NCI-H774 (cell line): ENCODE measurements at places on chromosomes 2 and 18.

DNA sequence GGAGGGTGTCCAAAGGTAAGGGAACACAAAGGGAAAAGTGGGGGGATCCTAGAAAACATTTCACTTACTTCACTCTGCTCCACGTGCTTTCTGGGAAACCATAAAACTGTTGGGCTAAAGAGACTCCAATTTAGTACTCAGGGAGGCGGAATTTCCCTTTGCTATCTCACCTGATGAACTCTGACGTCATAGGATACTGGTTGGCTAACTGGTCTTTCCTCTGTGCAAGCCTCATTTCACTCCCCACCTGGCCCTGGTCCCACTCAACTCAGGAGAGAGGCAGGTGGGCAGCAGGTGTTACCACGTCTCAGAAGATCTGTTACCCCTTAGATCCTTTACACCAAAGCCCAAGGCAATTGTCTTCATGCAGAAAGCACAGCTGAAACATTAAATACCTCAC is 51.8 kb upstream of the PMAIP1 start:
- DNase-seq, result no peak

GRCh38 chr18:24386681-24387080 is 10.9 kb downstream of the OSBPL1A start:
- no peak for DNase-seq

DNA sequence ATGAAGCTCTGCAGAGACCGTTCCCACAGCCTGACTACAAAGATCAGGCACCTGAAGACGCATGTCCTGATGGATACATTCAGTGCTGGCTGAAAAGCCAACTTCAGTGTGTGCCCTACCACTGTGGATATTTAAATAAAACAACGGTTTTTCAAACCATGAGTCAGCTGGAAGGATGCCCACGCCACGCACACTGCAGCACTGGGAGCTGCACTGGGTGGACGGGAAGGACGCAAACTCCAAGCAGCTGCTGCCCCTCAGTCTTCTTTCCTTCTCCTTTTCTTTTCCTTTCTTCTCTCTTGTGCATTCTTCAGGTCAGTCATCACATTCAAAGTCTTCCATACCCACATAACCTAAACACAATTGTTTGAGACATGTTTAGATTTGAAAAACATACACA is 7.9 kb downstream of the TMEM18 start:
- no peak for DNase-seq

DNA sequence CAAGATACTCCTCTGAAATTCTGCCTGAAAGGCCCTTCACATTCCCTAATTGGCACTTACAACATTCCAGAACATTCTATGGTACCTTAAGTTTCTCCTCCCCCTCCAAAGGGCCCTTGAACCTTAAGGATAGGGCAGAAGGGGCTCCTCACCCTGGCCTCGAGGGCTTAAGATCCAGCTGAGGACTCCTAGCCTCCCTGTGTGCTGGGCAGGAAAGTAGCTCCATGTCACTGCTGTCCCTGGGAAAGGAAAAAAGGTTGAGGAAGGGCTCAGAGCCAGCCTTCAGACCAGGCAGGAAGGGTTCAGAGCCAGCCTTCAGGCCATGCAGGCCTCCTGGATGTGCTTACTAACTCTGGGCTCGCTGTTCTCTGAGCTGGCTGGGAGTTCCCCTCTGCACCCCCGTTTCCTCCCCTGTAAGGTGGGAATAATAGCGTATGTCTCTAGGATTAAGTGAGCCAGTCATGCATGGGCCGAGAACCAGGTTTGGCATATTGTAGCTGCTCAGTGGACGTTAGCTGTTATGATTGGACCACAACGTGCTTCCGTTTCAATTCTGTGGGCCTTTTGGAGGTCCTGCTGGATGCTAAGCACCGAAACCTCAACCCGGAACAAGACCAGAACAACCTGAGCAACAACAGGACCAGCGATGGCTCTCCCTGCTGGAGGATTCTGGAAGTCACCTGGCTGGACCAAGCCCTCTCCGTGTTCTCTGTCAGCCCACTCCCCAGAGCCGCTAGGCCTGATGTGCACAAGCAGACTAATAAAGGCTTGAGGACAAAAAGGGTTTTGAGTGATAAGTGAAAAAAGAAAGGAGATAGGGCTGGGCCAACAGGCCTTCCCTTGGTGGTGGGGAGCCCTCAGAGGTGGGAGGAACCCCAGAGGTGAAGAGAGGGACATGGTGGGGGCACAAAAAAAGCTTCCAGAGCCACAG is 1.0 kb upstream of the B3GNT7 start:
- DNase-seq, result no peak

DNA sequence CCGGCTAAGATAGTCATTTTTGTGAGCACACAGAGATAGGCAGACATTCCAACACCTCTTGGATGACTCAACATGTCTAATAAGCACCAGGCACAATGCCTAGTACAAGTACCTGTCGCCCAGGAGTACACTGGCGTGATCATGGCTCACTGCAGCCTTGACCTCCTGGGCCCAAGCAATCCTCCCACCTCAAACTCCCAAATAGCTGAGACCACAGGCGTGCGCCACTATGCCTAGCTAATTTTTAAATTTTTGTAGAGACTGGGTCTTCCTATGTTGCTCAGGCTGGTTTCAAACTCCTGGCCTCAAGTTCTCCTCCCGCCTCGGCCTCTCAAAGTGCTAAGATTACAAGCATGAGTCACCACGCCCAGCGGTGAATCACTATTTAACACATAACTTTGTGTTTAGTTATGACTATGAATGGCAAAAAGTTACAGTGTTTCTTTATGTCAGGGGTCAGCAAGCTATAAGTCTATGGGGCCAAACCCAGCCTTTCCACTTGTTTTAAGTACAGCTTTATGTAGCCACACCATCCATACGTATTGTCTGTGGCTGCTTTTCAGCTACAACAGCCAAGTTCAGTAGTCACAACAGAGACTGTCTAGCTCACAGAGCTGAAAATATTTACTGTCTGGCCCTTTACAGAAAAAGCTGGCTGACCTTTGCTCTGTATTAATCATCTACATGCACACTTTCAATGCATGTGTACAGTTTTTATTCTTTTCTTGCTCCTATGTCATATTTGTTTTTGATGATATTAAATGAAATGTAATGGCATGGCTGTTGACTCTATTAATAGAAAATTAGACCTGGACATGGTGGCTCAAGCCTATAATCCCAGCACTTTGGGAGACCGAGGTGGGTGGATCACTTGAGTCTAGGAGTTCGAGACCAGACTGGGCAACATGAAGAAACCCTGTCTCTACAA is 18.7 kb downstream of the ORC2 start:
- DNase-seq, result no peak

DNA sequence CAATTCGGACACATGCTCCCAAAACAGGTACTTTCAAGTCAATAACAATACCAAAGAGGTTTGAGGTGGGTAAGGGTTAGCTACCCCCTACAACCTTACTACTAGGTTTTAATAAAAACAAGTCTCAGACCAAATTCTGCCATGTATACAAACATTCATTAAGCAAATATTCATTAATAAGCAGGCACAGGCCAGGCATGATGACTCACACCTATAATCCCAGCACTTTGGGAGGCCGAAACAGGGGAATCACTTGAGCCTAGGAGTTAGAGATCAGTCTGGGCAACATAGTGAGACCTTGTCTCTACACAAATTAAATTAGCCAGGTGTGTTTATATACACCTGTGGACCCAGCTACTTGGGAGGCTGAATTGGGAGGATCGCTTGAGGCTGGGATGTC is 11.7 kb upstream of the ELAC1 start:
- DNase-seq, result no peak

GRCh38 chr2:102839668-102840388 is 78.0 kb downstream of the TMEM182 start:
- peak; percentile 3 for DNase-seq

GRCh38 chr2:156892467-156893281 is 364.8 kb upstream of the GALNT5 start:
- peak; percentile 75 for DNase-seq

GRCh38 chr2:148375214-148375613 is 269.3 kb upstream of the EPC2 start:
- no peak for DNase-seq

GRCh38 chr2:19250906-19251305 is 107.5 kb downstream of the OSR1 start:
- no peak for DNase-seq

- no peak for DNase-seq
Observed at GRCh38 chr2:218701806-218702205, 8.8 kb upstream of the TTLL4 start.

DNA sequence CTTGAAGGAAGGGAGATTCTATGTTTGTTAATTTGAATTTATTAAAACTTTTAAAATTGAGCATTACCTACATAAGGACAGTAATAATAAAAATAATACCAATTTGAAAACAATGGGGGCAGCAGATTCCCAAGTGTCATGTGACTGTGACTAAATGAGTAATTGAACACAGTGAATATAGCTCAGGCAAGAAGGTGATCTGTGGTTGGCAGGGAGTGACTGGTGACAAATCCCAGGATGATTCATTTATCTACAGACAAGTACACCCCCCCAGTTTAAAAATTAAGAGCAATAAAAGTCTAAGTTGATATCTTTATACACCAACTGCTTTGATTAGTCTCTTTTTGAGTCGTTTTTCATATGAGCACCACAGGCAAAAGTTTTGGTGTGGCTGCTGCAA is 299.5 kb downstream of the ARHGAP15 start:
- no peak for DNase-seq

DNA sequence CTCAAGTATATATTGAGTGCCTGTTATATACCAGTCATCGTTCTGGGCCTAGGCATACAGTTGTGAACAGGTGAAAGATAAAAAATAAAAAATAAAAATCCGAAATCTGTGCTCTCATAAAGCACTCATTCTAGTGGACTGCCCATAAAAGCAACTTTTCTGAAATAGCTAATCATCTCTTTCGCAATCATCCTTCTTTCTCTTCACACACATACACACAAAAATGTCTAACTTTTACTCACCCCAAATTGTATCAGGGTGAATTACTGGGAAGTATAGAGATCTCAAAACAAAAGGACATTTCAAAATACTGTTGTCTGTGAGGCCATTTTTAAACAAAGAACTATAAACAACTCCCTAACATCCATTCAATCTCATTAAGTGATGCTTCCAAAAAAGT is 29.6 kb upstream of the ORC2 start:
- no peak for DNase-seq

DNA sequence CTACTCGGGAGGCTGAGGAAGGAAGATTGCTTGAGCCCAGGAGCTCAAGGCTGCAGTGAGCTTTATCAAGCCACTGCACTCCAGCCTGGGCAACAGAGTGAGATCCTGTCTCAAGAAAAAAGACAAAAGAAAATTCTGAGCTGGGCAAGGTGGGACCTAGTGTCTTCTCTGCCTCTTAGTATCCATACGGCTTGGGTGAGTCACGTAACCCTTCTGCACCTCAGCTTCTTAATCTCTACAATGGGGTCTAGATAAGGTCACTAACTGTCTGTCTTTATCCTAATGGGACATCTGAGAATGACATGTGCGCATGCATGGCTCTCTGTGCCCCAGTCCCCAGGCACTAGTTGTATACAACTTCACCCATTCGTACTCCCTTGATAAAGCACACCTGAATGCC is 53.4 kb upstream of the TLK1 start:
- DNase-seq, result no peak

GRCh38 chr18:2572171-2572569 is 813 bp downstream of the NDC80 start:
- no peak for DNase-seq

DNA sequence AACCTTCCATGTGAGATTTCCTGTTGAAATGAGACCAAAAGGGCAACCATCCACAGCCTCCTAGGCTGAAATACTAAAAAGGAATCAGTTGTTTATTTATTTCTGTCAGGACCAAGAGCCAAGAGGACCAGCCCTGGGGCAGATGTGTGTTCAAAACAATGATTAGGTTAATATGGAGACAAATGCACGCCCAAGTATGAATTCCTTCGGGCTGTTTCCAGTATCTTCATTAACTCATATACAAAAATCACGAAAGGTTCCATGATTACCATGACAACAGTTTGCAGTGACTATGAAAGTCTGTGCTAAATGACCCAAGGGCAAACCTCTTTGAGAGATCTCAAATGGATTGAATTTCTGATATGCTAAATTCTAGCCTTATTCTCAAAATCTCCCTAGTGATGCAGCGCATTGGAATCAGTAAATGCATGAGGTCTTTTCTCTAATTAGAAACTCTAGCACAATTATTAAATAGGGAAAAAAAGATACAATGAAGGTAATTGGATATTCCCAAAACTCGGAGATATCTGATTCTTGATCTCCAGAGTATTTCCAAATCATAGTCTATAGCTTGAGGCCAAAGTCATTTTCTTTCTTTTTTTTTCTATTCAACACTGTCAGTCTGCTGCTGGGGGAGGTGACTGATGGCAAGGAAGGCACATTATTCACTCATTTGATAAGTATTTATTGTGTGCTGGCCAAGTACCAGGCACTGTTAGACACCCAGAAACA is 35.6 kb downstream of the VIT start:
- no peak for DNase-seq

GRCh38 chr2:236014408-236015131 is 153.6 kb downstream of the GBX2 start:
- no peak for DNase-seq
